ENCODE measurements at places on chromosomes 5 and 9.

DNA sequence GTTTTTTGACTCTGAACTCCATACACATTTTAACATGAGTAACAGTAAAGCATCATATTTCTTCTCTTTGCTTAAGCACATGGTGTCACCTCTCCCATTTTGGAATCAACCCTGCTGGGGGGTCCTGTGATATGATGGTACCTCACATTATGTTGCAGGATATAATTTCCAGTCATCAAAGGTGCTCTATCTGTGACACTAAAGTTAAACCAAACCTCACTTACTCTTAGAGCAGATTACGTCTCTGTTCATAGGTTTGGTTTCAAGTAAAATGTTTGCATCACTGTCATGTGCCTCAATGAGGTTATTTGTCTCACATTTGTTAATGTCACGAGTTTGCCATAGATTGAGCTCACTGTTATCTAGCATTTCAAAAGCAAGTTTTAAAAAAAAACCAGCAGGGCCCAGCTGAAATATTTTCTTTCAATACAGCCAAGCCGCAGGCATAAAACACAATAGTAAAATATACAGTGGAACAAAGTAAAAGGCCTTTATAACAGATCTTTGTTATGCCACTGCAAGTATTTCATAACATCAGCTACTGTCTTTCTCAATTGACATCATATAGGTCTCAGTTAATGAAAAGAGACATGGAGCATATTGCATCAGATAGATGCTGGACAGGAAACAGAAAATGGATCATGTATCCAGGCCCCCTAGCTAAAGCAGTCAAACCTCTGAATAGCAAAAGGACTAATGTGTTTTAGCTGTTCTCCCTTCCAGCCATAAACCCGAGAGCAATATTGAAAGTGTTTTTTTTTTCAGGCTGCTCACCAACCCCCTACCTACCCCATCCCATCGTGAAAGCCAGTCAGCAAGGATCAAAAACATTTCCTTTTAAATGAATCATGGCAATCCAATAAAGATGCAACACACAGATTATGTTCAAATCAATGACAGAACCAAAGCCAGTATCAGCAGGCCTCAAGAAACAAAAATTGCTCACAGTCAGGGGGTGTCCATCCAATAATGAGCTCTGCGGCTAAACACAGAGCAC lies 182.1 kb upstream of the ITGA1 start:
- H3K27ac ChIP-seq, result no peak overlapping the region
- DNase-seq, result no peak
- no peaks in the 10 kb centered on the region for H3K4me1 ChIP-seq
- H3K27me3 ChIP-seq, result no peaks in the 10 kb centered on the region

DNA sequence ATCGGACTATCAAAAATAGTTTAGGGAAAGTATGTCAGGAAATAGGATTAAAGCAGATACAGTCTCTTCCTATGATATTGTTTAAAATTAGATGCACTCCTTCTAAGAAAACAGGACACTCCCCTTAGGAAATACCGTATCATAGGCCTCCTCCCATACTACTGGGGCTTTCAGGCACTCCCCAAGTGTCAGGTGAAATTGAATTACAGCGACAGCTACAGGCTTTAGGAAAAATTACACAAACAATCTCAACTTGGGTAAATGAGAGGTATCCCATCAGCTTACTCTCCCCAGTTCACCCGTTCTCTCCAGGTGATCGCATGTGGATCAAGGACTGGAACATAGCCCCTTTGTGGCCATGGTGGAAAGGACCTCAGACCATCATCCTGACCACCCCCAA lies 110.4 kb upstream of the EPB41L4A start:
- H3K27me3 ChIP-seq, result no peaks in the 10 kb centered on the region
- no peak overlapping the region for H3K4me3 ChIP-seq
- H3K36me3 ChIP-seq, result no peaks in the 10 kb centered on the region
- no peak overlapping the region for H3K27ac ChIP-seq
- no peak for DNase-seq
- peaks cover 27% of the 10 kb centered on the region for H3K4me1 ChIP-seq

DNA sequence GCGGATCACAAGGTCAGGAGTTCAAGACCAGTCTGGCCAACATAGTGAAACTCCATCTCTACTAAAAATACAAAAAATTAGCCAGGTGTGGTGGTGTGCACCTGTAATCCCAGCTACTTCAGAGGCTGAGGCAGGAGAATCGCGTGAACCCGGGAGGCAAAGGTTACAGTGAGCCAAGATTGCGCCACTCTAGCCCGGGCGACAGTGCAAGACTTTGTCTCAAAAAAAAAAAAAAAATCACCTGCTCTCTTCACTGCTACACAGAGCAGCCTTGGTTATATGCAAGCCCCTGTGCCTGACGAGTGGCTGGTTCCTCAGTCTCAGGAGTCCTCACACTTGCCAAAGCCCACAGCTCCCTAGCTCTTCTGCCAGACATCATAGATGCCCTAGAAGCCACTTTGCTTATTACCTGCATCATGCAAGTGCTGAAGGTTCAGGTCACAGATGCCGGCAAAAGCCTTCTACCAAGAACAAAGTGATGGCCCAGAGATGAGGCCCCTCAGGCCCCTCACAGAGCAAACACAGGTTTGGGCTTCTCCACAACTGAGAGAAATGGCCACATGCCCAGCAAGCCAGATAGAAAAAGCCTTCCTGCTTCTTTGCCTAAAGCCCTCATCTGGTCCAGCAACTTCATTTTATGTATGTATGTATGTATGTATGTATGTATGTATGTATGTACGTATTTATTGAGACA lies 176.4 kb downstream of the AUH start:
- no peaks in the 10 kb centered on the region for H3K36me3 ChIP-seq
- H3K27me3 ChIP-seq, result no peaks in the 10 kb centered on the region
- no peak overlapping the region for H3K4me3 ChIP-seq
- DNase-seq, result no peak

DNA sequence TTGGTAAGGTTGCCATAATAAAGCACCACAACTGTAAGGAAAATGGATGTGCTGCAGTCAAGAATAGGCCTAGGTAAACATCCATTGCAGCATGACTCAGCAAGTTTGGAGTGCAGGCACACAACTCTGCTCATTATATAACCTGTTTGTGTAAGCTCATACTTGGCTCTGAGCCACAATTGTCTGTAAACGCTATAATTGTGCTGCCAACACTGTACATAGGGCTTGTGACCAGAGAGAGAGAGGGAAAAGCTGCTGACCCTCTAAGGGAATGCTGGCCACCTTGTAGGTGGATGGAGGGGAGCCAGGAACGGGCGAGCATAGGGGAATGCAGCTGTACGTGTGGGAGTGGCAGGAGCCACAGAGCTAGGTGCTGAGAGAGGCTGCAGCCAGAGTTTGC lies 2186.5 kb upstream of the ACO1 start:
- H3K4me1 ChIP-seq, result no peaks in the 10 kb centered on the region
- H3K27ac ChIP-seq, result no peak overlapping the region
- no peaks in the 10 kb centered on the region for H3K36me3 ChIP-seq
- H3K4me3 ChIP-seq, result no peak overlapping the region
- no peak for DNase-seq
- no peaks in the 10 kb centered on the region for H3K27me3 ChIP-seq

DNA sequence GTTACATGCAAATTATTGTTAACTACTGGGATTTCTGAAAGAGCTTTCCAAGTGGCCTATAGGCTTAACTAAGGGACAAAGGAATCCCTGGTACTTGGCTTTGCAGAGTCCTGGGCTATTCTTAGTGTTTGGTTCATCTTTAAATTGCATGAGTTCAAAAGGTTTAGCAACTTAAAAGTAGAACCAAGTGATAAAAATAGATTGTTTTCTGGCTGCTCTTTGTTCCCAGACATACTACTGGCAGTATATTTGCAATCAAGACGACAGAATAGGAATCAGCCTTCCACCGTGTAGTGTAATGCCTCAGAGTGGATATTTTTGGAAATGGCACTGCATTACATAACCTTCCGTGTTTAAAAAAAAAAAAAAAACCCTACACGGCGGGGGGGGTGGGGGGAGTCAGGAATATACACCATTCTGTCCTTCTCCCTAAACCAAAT lies 1.0 kb downstream of the NREP start:
- H3K27ac ChIP-seq, result no peak overlapping the region
- no peak for DNase-seq
- H3K36me3 ChIP-seq, result no peaks in the 10 kb centered on the region

DNA sequence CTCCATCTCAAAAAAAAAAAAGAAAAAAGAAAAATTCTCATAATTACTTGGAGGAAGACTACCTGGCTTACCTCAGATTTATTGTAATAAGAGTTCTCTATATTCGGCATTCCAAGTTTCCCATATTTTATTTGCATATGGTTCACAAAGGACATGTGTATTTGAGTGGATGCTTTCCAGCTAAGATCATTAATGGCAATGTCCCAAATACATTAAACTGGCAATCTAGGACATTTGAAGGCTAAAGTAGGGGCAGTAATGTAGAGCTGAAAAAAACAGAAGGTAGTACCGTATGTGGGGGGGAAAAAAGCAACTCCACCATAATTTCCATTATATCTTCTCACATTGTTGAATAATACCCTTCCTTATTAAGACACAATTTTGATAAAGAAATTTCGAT lies 4.9 kb downstream of the TUT7 start:
- H3K27ac ChIP-seq, result no peak overlapping the region
- H3K4me1 ChIP-seq, result peaks cover 48% of the 10 kb centered on the region
- DNase-seq, result no peak
- peaks cover 36% of the 10 kb centered on the region for H3K36me3 ChIP-seq
- no peak overlapping the region for H3K4me3 ChIP-seq

DNA sequence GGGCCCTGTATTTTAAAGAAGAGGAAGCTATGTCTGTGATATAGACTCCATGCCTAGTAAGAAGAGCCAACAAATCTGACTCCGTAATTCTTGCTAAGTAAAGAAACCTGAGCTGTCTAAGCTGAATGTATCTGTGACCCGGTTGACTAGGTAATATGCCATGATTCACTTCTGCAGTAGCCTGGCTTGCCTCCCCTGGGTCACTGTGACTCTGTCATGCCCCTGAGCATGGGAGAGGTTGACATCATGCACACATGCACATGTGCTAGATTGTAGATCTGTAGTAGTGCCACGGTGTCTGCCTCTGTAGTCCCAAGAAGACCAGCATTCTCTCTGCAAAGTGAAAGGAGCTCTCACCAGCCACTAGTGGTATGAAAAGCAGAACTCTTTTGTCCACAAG lies 9.1 kb downstream of the SLC22A5 start:
- H3K4me3 ChIP-seq, result no peak overlapping the region
- no peaks in the 10 kb centered on the region for H3K27me3 ChIP-seq
- peaks cover 39% of the 10 kb centered on the region for H3K36me3 ChIP-seq
- no peak for DNase-seq
- no peaks in the 10 kb centered on the region for H3K4me1 ChIP-seq

DNA sequence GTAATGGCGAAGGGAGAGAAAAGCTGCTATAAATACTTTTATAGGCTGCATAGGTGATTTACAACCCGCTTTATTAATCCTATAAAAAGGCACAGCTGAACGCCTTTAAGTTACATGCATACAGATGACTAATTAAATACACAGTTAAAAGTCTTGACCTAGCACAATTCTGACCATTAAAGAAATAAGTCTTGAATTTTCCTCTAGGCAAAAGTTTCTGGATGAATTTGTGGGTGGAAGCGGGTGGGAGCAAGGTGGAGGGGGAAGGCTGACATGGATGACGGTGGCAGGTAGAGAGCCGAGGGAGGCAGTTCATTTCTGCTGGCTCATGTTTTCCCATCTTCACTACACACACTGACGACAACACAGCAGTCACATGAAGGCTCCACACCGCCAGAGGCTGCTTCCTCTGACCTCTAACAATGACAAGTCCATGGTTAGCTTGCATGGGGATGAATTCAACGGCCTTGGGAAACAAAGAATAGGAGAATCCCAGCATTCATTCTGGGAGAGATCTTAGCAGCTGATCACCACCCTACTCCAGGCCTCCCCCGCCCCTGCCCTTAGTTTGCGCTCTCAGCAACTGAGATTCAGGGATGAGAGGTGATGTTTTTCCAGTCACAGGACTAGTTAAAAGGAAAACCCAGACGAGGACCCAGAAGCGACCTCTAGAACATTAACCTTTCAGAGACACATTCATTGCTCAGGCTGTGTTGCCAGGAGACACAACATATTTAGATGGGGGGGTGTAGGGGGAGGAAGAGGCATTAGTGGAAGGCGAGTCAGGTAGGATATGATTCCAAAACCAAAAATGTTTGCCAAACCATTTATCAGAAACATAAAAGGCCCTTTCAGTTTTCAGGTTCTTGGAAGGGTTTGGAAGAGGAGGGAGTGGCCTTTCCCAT lies 329.3 kb downstream of the PIK3R1 start:
- no peaks in the 10 kb centered on the region for H3K36me3 ChIP-seq
- H3K27me3 ChIP-seq, result no peaks in the 10 kb centered on the region
- H3K4me1 ChIP-seq, result no peaks in the 10 kb centered on the region
- H3K4me3 ChIP-seq, result no peak overlapping the region
- H3K27ac ChIP-seq, result no peak overlapping the region
- DNase-seq, result no peak

DNA sequence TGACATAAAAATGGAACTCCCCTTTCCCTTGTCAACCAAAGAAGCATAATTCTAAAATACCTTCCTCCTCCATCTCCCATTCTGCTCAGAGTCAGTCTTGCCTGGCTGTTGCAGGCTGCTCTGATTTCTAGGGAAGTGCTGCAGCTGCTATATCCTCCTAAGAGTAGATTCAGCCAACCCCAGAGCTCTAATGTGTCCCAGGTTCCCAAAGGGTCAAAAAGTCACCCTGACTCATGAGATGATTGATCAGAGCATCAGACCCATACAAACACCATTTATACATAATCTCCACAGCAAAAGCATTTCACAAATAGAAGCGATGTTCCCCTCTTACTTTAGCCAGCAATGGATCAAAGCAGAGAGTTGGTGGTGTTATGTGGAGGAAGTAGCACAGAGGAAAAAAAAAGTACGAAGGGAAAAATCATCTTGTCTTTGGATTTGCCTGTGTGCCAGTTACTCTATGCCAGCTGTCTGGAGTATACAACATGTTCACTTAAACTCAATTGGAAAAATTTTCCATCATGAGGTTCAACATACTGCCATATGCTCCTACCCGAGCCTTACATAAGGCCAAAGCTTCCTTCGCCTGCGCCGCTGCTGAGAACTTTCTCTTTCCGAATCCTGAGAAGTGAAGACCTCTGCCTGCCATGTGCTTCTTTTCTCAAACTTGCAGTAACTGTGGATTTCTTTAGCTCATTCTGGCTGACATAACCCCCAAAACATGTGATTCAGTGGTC lies 258.0 kb downstream of the TLE4 start:
- no peaks in the 10 kb centered on the region for H3K4me1 ChIP-seq
- H3K36me3 ChIP-seq, result no peaks in the 10 kb centered on the region
- H3K27me3 ChIP-seq, result no peaks in the 10 kb centered on the region
- H3K4me3 ChIP-seq, result no peak overlapping the region
- no peak for DNase-seq
- H3K27ac ChIP-seq, result no peak overlapping the region

GRCh38 chr5:89595056-89595455 lies 712.1 kb upstream of the MEF2C start:
- H3K36me3 ChIP-seq, result no peaks in the 10 kb centered on the region
- H3K27ac ChIP-seq, result no peak overlapping the region
- no peak overlapping the region for H3K4me3 ChIP-seq
- H3K27me3 ChIP-seq, result no peaks in the 10 kb centered on the region
- no peak for DNase-seq

- peaks cover 74% of the 10 kb centered on the region for H3K36me3 ChIP-seq
- no peaks in the 10 kb centered on the region for H3K27me3 ChIP-seq
- DNase-seq, result no peak
Measured at GRCh38 chr5:43619380-43619779, 16.4 kb downstream of the NNT start.

All from CD14-positive monocyte (primary cell).